Neural progenitor cell (in vitro differentiated cells): ENCODE measurements at places on chromosomes 1 and 21.
A peak's percentile ranks its signal among the peaks of the same experiment; 100 is the strongest.

GRCh38 chr1:26021647-26022403 lies at the start of gene EXTL1:
EXTL1 (plus strand) TSS chr1:26021775; CDS start chr1:26022647, 872 bp downstream.
- peak; percentile 91 for DNase-seq

- DNase-seq, result no peak
These were observed 59.1 kb downstream of the LACTBL1 start for GRCh38 chr1:22913421-22914141.

GRCh38 chr1:207103892-207104373 lies at the start of gene C4BPA:
C4BPA (plus strand) TSS chr1:207104233; CDS start chr1:207113026, 8,793 bp downstream.
- DNase-seq, result no peak

DNA sequence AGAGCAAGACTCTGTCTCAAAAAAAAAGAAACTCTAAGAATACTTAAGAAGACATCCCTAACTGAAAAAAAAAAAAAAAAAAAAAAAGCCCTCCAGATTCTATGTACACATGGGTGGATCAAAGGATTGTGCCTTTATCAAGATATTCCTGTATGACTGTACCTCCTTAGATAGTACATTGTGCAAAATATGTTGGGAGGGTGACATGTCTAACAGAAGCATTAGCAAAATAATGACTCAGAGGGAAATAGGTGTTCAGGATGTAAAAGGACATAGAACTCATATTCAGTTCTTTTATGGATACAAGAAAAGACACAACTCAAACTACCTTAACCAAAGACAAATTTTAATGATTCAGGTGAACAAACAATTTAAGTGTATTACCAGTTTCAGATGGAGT lies 269.8 kb upstream of the KAZN start:
- DNase-seq, result no peak

- peak; percentile 88 for DNase-seq
These were observed 47.0 kb downstream of the AHDC1 start for GRCh38 chr1:27556781-27557595.

GRCh38 chr21:32392880-32393676 lies at the start of gene URB1:
URB1 (minus strand) TSS chr21:32393012; CDS start chr21:32392910, 102 bp downstream.
- DNase-seq, result peak; percentile 81

- DNase-seq, result no peak
These were observed 201.2 kb upstream of the PTGFR start for GRCh38 chr1:78289603-78290002.

DNA sequence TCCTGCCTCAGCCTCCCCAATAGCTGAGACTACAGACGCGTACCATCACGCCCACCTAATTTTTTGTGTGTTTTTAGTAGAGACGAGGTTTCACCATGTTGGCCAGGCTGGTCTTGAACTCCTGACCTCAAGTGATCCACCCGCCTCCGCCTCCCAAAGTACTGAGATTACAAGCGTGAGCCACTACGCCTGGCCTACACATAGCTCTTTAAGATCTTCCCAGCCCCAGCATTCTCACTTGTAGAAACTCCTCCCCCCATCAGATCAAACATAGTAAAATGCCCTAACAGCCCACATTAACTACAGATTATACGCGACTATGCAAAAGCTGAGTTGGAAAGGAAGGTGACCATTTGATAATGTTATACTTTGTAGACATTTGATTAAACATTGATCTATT lies 634.8 kb downstream of the MATN1 start:
- no peak for DNase-seq

GRCh38 chr1:206101351-206102045 lies 15.7 kb downstream of the AVPR1B start:
- DNase-seq, result no peak

DNA sequence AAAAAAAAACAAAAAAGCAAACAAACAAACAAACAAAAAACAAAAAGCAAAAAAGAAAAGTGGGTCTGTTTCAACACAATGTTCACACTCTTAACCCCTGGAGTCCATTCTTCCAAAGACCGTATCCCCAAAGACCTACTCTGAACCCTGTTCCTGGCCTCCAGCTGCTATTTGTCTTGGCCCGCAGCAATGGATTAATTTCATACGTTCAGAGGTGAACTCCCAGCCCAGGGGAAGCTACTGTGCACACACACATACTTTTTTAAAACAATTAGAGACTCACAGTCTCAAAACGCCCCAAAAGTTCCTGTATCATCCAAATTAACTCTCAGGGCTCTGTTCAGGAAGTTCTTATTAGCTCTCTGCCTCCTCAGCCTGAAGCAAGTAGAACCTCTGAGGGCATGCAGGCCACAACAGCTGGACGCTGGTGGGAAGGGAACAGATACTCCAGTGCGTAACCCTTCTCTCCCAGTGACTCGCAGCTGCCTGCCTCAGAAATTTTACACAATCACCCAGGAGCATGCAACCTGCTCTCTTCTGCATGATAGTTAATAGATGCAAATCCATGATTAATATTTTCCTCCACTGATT lies 395.4 kb downstream of the RRAGC start:
- DNase-seq, result no peak

DNA sequence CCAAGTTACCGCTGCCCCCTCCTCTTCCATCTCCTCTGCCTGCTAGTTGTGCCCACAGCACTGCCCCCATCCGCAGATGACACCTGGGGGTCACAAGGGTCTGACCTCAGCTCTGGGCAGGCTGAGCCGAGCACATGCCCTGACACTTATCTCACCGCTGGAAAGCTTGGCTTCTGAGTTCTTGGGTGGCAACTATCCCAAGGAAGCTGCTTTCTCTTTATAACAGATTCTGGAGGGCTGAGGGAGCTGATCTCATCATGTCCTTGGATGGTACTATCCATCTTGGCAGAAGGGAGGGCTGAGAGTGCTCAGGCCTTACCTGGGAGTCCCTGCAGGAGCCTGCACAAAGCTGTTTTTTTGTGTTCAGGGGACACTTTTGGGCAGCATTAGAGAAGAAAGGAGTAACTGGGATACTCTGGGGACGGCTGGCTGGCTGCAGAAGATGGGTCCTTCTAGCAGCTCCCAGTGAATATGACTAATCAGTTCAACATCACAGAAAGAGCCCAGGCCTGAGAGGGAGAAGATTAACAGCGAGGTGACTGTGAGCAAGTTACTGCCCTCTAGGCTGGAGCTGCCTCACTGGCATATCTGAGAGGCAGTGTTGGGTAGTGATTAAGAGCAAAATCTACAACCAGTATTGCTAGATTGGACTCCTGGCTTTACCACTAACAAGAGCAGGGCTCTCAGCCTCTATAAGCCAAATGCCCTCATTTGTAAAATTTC lies 71.6 kb downstream of the PLXNA2 start:
- no peak for DNase-seq

DNA sequence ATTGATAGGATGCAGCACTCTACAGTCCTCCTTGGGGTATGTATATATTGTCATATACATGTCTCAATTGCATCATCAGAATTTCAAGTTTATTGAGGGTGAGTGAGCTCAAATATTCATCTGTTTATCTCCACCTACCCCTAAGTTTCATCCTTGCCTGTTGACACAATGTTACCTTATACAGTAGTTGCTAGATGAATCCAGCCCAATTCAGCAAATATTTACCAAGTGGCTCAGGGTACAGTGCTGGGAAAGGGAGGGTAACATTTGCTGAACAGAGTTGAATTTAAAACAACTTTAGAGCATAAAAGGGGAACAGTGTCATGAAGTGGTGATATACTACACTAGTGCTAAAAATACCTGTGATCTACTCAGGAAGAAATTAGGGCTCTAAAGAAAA lies 14.4 kb downstream of the ELAVL4 start:
- no peak for DNase-seq

GRCh38 chr1:203656796-203657747 lies 30.4 kb downstream of the ATP2B4 start:
- DNase-seq, result peak; percentile 54

DNA sequence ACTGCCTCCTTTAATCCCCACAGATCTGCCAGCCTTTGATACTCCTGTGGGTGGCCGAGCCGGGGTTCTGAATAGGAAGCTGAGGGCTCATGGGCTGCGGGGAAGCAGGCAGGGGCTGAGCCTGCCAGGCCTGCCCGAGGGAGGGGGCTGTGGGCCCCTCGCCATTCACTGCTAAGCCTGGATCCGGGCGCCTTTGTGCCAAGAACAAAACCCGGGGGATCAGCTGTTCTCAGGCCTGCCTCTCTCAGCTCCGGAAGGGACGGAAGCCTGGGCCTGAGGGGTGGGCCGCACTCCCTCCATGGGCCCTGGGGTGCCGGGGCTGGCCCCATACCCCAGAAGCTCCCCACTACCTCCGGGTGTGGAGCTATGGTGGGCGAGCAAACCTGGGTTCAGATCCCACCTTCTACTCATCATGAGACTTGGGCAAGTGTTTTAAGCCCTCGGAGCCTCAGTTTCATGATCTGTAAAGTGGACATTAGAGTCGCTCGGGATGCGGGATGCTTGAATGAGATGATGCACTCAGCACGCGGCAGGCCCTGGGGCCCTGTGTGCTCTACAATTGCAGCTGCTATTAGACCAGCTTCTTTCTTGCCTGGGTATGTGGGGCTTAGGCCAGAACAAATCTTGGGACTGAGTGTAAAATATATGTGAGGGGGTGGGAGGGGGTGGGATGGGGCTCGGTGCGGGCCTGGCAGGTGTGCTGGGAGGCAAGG lies 19.2 kb upstream of the EPHA2 start:
- DNase-seq, result peak; percentile 96

DNA sequence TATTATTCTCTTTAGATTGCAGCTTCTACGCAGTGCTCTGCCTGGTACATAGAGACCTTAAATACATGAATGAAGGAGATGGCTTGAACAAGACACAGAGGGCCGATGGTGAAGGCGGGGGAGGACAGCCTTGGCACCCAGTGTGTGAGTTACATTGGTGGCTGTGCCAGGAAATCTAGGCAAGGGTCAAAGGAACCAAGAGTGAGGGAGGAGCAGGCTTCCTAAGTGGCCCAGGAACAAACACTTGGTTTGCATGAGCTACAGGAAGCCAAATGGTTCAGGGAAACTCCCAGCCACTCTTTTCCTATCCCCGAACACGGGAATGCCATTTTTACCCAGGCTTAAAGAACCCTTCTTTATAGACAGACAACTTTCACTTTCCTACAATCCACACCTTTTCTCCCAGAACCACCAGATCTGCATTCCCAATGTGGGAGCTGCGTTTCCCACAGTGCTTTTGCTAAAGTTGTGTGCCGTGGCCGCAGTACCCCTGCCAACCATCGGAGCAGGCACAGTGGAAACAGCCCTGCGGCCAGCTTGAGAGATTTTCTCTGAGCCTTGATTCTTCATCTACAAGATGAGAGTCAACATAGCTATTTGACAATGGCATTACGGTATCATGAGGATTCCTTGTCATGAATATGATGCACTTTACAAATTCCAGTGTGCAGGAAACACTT lies 3.5 kb upstream of the CLEC20A start:
- peak; percentile 25 for DNase-seq
